PC-9 (cell line): ENCODE measurements at places on chromosomes 3 and 15. TPM values are rescaled to one million over a fixed set of nuclear protein-coding genes. Genes with fewer than 3 reads are reported as not detected.

GRCh38 chr3:73100741-73101559 lies 39.5 kb downstream of the EBLN2 start:
- peak; percentile 70 for DNase-seq
- peaks cover 35% of the 10 kb centered on the region for H3K27me3 ChIP-seq
- H3K27ac ChIP-seq, result no peak overlapping the region
- H3K36me3 ChIP-seq, result no peaks in the 10 kb centered on the region
- H3K4me1 ChIP-seq, result no peaks in the 10 kb centered on the region

GRCh38 chr3:100389025-100389424 lies 11.9 kb downstream of the TOMM70 start:
- no peak for DNase-seq
- H3K27me3 ChIP-seq, result no peaks in the 10 kb centered on the region
- no peak overlapping the region for H3K27ac ChIP-seq

- DNase-seq, result peak; percentile 56
- H3K4me1 ChIP-seq, result peaks cover 84% of the 10 kb centered on the region
- no peak overlapping the region for H3K4me3 ChIP-seq
- no peaks in the 10 kb centered on the region for H3K27me3 ChIP-seq
- no peaks in the 10 kb centered on the region for H3K36me3 ChIP-seq
Measured at GRCh38 chr3:10192953-10193691, 28.4 kb downstream of the IRAK2 start.

GRCh38 chr15:26716069-26716468 lies 56.8 kb downstream of the GABRB3 start:
- peaks cover 7% of the 10 kb centered on the region; the same call in 1 of the 2 replicates for H3K27me3 ChIP-seq
- H3K36me3 ChIP-seq, result no peaks in the 10 kb centered on the region
- DNase-seq, result no peak
- H3K27ac ChIP-seq, result no peak overlapping the region
- H3K4me3 ChIP-seq, result no peak overlapping the region

DNA sequence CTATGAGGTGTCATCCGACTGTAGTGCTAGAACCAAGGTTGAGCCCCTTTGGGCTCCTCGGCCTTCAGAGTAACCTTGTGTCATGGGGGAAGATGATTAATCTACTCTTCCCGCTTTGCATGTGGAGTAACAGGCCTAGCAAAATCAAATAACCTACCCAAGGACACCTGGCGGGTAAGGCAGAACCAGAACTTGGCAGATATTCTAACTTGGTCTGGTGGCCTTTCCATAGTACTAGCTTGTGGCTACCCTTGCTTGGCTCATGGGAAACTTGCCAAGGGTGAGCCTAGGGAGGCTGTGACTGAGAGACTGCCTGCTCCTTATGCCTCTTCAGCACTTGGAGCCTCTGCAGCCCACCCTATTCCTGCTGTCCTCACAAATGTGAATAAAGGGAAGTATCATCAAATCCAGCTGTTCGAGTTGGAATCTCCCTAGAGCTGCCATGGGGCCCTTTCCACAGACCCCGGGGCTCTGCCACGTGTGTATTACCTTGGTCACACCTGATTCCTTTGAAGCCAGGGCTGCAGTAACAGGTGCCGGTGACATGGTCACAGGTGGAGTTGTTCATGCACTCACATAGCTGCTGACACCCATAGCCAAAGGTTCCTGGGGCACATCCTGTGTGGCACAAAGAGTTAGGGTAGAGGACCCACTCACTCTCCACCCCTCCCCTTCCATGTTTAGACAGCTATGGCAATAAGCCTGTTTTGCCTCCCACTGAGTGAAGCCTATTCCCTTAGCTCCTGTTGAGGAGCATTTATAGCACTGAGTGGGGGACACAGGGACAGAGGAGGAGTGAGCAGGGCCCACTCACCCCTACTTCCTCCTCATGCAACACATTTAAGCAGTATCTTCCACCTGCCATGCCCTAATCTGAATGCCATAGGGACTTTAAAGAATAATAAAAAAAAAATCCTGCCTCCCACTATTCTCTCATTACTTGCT lies 46.0 kb downstream of the RAB11A start:
- no peaks in the 10 kb centered on the region for H3K36me3 ChIP-seq
- H3K27me3 ChIP-seq, result no peaks in the 10 kb centered on the region
- no peaks in the 10 kb centered on the region for H3K4me1 ChIP-seq
- no peak for DNase-seq

GRCh38 chr3:32420126-32421038 lies 28.7 kb downstream of the CMTM7 start:
- peak overlapping the region; percentile 99 for H3K27ac ChIP-seq
- no peaks in the 10 kb centered on the region for H3K36me3 ChIP-seq
- DNase-seq, result peak; percentile 92
- peaks cover 51% of the 10 kb centered on the region for H3K4me1 ChIP-seq
- H3K27me3 ChIP-seq, result no peaks in the 10 kb centered on the region

- peaks cover 17% of the 10 kb centered on the region for H3K36me3 ChIP-seq
- no peak overlapping the region for H3K27ac ChIP-seq
- no peaks in the 10 kb centered on the region for H3K4me1 ChIP-seq
- no peak overlapping the region for H3K4me3 ChIP-seq
Measured at GRCh38 chr3:184874709-184875644, 63.0 kb downstream of the VPS8 start.

DNA sequence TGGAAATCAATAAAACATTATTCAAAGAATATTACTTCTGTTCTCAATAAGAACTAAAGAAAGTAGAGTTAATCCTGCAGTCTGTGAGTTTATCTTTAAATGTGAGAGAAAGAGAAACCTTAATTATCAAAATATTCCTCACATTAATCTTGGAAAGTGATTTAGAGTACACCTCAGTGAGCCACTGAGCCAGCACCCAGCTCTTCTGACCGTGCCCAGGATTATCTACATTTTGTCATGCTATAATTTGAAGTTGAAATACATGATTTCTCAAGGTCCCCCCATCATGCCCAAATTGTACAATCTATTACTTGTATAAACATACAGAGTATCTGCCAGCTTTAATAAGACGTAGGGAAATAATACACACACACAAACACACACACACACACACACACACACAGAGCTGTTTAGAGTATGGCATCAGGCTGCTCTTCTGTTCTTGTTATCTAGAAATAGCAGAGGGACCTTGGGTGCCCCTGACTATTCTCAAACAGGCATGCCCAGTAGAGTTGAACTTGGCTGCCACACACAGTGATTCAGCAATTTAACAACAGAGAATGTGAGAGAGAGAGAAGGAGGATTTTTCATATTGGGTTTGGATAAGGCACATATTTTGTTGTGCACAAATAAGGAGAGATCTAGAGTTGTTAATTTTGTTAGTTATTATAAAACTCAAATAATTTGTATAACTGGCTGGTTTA lies 74.4 kb downstream of the P2RY1 start:
- no peak for DNase-seq
- no peaks in the 10 kb centered on the region for H3K27me3 ChIP-seq
- H3K27ac ChIP-seq, result 0 out of 2 replicates have a peak overlapping the region, but pooled peaks have one; percentile 5
- peaks cover 12% of the 10 kb centered on the region; the same call in 1 of the 2 replicates for H3K4me1 ChIP-seq

DNA sequence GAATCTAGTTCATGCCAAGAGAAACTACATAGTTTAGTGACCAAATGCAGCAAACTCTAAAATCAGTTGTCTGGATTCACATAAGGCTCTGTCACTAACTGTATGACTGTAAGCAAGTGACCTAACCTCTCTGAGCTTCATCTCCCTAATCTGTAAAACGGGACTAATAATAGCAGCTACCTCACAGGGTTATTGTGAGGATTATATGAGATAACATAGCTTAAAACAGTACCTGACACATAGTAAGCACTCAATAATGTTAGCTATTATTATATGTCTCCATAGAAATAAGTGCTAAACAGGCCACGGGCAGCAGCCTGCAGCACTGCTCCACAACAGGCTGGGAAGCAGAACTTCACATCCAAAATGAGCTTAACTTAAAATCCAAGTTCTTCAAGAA lies 30.2 kb downstream of the NPTN start:
- no peaks in the 10 kb centered on the region for H3K27me3 ChIP-seq
- 0 out of 2 replicates have a peak, but pooled peaks cover 7% of the 10 kb centered on the region for H3K36me3 ChIP-seq
- H3K4me1 ChIP-seq, result peaks cover 42% of the 10 kb centered on the region
- DNase-seq, result no peak
- peak overlapping the region; percentile 70; the same call in 1 of the 2 replicates for H3K27ac ChIP-seq
- no peak overlapping the region for H3K4me3 ChIP-seq

GRCh38 chr15:45943240-45943639 lies 308.4 kb downstream of the SQOR start:
- H3K27ac ChIP-seq, result no peak overlapping the region
- H3K27me3 ChIP-seq, result no peaks in the 10 kb centered on the region
- no peak for DNase-seq
- H3K4me1 ChIP-seq, result no peaks in the 10 kb centered on the region

DNA sequence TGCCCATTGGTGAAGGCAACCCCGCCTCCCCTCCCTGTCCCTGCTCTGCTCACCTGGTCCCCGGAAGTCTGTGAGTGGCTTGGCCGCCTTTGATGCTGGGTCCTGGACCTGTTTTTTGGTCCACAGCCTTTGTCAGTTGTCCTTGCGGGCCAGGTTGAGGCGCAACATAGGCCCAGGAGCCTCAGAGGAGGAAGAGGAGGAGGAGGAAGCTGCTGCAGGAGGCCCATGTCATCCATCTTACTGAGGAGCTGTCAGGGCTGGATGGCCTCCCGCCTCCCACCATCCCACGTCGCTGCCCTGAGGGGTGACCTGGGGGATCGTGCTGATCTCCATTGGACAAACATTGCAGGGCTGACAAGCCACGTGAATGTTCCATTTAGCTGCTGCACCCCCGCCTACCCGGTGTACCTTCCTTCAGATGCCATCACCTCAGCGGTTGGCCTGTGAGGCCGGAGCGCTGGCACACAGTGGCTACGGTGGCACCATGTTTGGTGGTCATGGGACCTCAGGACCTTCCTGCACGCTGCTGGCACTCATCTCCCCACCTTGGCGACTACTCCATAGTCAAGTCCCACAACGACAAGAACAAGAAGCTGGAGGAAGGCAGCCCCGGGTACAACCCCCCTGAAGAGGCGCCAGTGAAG lies 106.3 kb downstream of the SMAD6 start:
- no peak overlapping the region for H3K4me3 ChIP-seq
- no peaks in the 10 kb centered on the region for H3K27me3 ChIP-seq
- no peak for DNase-seq
- H3K36me3 ChIP-seq, result no peaks in the 10 kb centered on the region
- peaks cover 41% of the 10 kb centered on the region for H3K4me1 ChIP-seq

- H3K27ac ChIP-seq, result peak overlapping the region; percentile 91
Measured at GRCh38 chr3:160678292-160678842, 1.4 kb downstream of the ARL14 start.

DNA sequence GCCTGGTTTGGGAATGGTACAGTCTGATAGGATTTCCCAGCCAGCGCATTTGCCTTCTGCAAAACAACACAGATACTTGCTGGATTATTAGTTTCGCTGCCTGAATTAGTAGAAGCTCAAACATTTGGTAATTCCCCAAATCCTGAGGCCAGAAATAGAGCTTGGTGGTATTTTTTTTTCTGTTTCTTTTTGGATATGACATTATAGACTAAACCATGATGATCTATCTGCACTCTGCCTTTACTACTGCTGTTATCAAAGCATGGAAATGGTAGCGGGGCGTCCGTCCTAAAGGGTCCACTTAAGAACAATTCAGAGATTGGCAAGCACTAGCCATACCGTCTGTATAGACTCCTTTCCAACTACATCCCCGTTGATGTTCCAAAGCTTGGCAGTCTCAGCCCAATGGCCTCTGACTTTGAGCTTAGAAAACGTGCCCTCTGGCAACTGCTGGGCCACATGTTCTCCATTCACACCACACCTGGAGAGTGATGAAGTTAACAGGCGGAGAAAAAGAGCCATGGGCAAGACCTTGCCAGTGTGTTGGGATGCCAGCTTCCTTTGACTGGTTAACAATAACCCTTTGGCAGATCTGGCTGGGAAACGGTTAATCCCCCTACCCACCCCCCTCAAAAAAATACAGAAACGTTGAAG lies 241.0 kb upstream of the NR2F2 start:
- H3K36me3 ChIP-seq, result no peaks in the 10 kb centered on the region
- H3K27me3 ChIP-seq, result no peaks in the 10 kb centered on the region
- H3K4me1 ChIP-seq, result no peaks in the 10 kb centered on the region
- H3K4me3 ChIP-seq, result no peak overlapping the region
- no peak for DNase-seq

- peak overlapping the region; percentile 87 for H3K4me3 ChIP-seq
- no peak for DNase-seq
- peak overlapping the region; percentile 37 for H3K27ac ChIP-seq
- H3K27me3 ChIP-seq, result no peaks in the 10 kb centered on the region
Measured at GRCh38 chr3:14123308-14124222, 1.1 kb downstream of the CHCHD4 start.

GRCh38 chr3:52262447-52262846 lies 16.0 kb downstream of the WDR82 start:
- no peak for DNase-seq
- peaks cover 82% of the 10 kb centered on the region for H3K36me3 ChIP-seq
- H3K4me3 ChIP-seq, result no peak overlapping the region

GRCh38 chr3:34483311-34483887 lies 685.0 kb downstream of the PDCD6IP start:
- no peak for DNase-seq
- H3K27ac ChIP-seq, result no peak overlapping the region
- H3K36me3 ChIP-seq, result no peaks in the 10 kb centered on the region
- no peaks in the 10 kb centered on the region for H3K4me1 ChIP-seq

GRCh38 chr15:40999190-40999589 lies 45.9 kb downstream of the CHAC1 start:
- H3K27me3 ChIP-seq, result no peaks in the 10 kb centered on the region
- H3K36me3 ChIP-seq, result peaks cover 4% of the 10 kb centered on the region; the same call in 1 of the 2 replicates
- peak overlapping the region; percentile 84 for H3K27ac ChIP-seq
- no peak overlapping the region for H3K4me3 ChIP-seq

PLSCR4 gene
- total RNA-seq, result 8.3 and 8.4 TPM in 2 replicates

ACTRT3 gene
- 1.5 and 2.4 TPM in 2 replicates for total RNA-seq

CD86 gene
- total RNA-seq, result not detected in 2 replicates

TERC gene
- 7.6 and 22.7 TPM in 2 replicates for total RNA-seq

PLSCR2 gene
- not detected in 2 replicates for total RNA-seq
